ENCODE measurements at places on chromosomes 6 and 20.
A peak's percentile ranks its signal among the peaks of the same experiment; 100 is the strongest.

- DNase-seq = no peak
These were observed 314.6 kb downstream of the ZFAND3 start for GRCh38 chr6:38133932-38134703.

- DNase-seq = peak; percentile 93
These were observed 113.1 kb downstream of the FYN start for GRCh38 chr6:111759836-111760785.

DNA sequence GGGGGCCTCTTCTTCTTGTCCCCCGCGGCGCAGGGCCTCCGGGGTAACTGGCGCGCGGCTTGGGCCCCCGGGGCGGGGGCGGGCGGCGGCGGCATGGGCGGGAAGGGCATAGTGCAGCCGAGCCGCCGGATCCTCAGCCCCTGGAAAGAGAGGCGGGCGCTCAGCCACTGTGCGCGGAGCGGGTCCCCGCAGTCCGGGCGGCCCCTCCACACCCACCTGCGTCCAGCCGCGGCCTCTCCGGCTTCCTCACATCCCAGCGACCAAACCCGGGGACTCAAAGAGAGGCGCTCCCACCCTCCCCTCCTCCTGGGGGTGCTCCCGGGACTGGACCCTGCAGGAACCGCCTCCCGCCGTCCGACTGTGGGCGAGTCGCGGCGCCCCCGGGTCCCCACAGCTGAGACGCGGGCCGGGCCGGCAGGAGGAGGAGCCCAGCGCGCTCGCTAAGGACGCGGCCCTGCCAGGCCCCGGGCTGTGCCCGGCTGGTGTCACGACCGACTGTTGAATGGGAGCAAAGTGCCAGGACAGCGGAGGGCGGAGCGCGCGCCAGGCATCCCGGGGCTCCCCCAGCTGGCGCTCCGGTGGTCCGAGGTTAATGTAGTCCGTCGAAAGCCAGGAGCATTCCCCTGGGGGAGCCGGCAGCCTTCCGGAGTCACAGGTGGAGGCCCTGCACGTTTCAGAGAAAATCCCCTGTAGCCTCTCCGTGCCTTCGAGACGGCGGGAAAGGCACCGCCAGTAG is at the start of gene PRR18:
Gene PRR18, minus strand, starts transcription at position 360 of the 736 bp plus-strand sequence. Its CDS starts 250 bp downstream, at position 110.
- DNase-seq = no peak

GRCh38 chr20:3224681-3225421 is 14.1 kb downstream of the SLC4A11 start:
- DNase-seq = no peak
